ENCODE measurements at places on chromosomes 2 and 18. TPM values are rescaled to one million over a fixed set of nuclear protein-coding genes. Genes with fewer than 3 reads are reported as not detected.

GRCh38 chr2:58571181-58571852 lies 330.2 kb upstream of the FANCL start:
- no peak for DNase-seq
- no peak overlapping the region for H3K4me3 ChIP-seq
- no peak overlapping the region for H3K27ac ChIP-seq
- H3K27me3 ChIP-seq, result no peaks in the 10 kb centered on the region

- peaks cover 4% of the 10 kb centered on the region for H3K4me1 ChIP-seq
- no peaks in the 10 kb centered on the region for H3K36me3 ChIP-seq
- no peaks in the 10 kb centered on the region for H3K27me3 ChIP-seq
- no peak overlapping the region for H3K4me3 ChIP-seq
- no peak for DNase-seq
Measured at GRCh38 chr18:48769006-48769636, 181.6 kb downstream of the SMAD7 start.

DNA sequence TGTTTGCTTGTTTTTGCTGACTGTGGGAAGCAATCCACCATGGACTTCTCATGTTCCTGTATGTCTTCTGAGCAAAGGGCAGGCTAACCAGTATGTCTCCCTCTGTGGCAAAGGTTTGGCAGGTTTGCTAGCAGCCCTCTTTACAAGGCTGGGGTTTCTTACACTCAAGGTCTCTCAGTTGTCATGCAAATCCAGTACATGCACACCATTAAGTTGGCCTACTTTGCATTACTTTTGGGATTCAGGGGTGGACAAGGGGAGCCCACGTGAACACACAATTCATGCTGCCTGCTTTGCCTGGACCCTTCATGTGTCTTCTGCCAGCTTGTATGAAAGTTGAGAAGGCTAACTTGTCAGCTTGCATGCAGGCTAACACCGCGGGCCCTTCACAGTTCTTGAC lies 134.9 kb downstream of the LRRTM4 start:
- no peaks in the 10 kb centered on the region for H3K4me1 ChIP-seq
- H3K27ac ChIP-seq, result no peak overlapping the region
- DNase-seq, result no peak
- H3K4me3 ChIP-seq, result no peak overlapping the region
- H3K27me3 ChIP-seq, result no peaks in the 10 kb centered on the region

- H3K36me3 ChIP-seq, result peaks cover 6% of the 10 kb centered on the region
- no peak for DNase-seq
- no peak overlapping the region for H3K4me3 ChIP-seq
- no peak overlapping the region for H3K27ac ChIP-seq
Measured at GRCh38 chr2:24731040-24731439, 62.2 kb downstream of the PTRHD1 start.

Gene PPP4R1
- 36.6 TPM for total RNA-seq

DNA sequence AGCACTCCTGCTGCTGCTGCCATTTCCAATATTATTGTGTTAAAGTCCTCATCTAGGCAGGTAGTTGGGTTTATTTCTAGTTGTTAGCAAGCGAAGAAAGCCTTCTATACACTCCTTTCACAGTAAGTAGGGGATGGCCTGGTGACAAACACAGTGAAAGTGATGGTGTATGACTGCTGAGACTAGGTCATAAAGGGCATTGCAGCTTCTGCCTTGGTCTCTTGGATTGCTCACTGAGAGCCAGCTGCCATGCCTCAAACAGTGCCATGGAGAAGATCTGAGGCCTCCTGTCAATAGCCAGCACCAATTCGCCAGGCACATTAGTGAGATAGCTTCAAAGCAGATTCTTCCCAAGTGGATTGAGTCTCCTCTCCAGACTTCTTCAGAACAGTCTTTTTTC lies 27.6 kb upstream of the MSTN start:
- no peaks in the 10 kb centered on the region for H3K36me3 ChIP-seq
- DNase-seq, result no peak
- H3K4me1 ChIP-seq, result no peaks in the 10 kb centered on the region
- no peaks in the 10 kb centered on the region for H3K27me3 ChIP-seq
- H3K4me3 ChIP-seq, result no peak overlapping the region
- no peak overlapping the region for H3K27ac ChIP-seq

DNA sequence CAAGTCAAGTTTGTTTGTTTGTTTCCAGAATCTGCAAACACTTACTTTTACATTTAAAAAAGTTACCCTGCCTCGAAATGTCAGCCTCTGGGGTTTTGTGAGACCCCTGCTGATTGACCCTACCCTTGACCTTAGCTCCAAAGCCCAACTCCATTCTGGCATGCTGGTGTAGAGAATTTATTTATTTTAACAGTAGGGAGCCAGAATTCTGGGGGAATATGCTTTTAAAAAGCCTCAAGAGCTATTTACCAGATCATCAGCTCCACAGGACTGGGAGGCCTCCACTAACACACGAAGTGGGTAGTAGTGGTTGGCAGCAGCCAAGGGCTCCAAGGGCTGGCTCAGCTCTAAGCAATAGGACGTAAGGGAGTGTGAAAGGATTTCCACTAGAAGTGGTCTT lies 23.2 kb upstream of the GREB1L start:
- H3K27ac ChIP-seq, result no peak overlapping the region
- no peaks in the 10 kb centered on the region for H3K36me3 ChIP-seq
- no peak for DNase-seq
- H3K27me3 ChIP-seq, result no peaks in the 10 kb centered on the region

Gene HSBP1L1
- 20.6 TPM for total RNA-seq

Gene POTEJ
- not detected for total RNA-seq

Gene PAIP2B
- total RNA-seq, result 8.4 TPM

DNA sequence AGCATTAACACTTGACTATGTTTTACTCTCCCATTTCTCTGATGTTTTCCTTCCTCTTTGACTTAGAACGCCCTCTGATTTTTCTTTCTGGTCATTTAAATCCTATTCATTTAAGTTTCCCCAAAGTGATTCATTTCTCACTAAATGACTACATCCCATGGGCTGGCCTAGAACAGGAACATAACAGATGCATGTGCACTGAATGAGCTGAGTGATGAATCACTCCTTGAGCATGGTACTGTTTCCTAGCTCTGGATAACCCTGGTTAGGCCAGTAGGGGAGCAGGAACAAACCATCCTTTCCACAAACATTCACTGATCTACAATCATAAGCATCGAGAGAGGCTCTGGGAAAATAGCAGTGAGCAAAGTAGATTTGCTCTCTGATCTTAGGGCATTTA lies 221.9 kb upstream of the SETBP1 start:
- no peaks in the 10 kb centered on the region for H3K4me1 ChIP-seq
- H3K27ac ChIP-seq, result no peak overlapping the region
- H3K27me3 ChIP-seq, result no peaks in the 10 kb centered on the region
- no peaks in the 10 kb centered on the region for H3K36me3 ChIP-seq
- DNase-seq, result no peak
- H3K4me3 ChIP-seq, result no peak overlapping the region

Gene SAG
- 0.37 TPM for total RNA-seq

Gene ARHGAP28
- total RNA-seq, result not detected

DNA sequence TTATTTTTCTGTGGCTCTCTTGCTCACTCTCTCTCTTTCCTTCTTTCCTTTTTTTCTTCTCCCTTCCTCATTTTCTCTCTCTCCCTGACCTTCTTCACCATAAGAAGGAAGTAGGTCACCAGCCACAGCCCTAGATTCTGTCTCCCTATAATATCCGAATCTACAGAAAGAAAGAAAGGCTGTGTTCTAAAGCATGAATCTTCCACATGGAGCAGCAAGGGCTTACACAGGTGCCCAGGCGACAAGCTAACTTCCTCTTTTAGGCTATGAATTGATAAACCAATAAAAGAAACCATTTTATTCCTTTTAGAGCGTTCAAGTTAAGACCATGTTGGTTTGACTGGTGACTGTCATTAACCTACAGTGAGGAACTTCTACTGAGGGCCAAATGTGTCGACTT lies 49.3 kb downstream of the CACNB4 start:
- H3K4me1 ChIP-seq, result no peaks in the 10 kb centered on the region
- no peak overlapping the region for H3K27ac ChIP-seq
- peaks cover 7% of the 10 kb centered on the region for H3K27me3 ChIP-seq
- no peak overlapping the region for H3K4me3 ChIP-seq
- H3K36me3 ChIP-seq, result no peaks in the 10 kb centered on the region

DNA sequence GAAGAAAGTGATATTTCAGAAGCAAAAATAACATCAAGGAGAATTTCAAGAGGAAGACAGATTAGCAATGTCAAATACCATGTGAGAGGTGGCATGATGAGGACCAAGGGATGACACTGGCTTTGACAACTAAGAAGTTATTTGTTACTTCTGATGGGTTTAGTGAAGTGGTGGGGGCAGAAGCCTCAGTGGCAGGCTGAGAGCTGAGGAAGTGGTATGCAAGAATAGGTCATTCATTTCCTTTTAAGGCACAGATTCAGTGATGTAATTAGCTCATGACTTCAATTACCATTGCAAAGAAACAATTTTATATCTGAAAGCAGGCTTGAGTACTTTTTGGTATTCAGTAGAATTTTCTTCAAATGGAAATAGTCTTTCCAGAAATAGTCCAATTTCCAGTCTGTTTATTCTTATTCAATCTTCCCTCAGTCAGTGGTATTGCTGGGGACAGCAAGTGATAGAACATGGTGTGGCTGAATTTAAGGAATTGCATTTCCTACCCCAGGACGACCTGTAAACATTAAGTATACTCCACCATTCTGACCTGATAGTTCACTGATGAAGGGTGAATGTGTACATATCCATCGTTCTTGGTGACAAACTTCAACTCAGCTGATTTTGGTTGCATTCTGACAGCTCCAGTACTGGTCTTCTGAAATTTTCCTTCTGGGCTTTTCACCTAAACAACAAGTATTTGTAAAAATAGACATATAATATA lies 28.2 kb downstream of the GEMIN6 start:
- H3K4me1 ChIP-seq, result no peaks in the 10 kb centered on the region
- no peaks in the 10 kb centered on the region for H3K36me3 ChIP-seq
- H3K27ac ChIP-seq, result no peak overlapping the region
- no peaks in the 10 kb centered on the region for H3K27me3 ChIP-seq

Gene DNAJC5G
- not detected for total RNA-seq

- H3K36me3 ChIP-seq, result no peaks in the 10 kb centered on the region
- no peak overlapping the region for H3K4me3 ChIP-seq
- peak overlapping the region; percentile 98 for H3K27ac ChIP-seq
- H3K27me3 ChIP-seq, result no peaks in the 10 kb centered on the region
- H3K4me1 ChIP-seq, result peaks cover 26% of the 10 kb centered on the region
Measured at GRCh38 chr18:35029103-35029502, 12.1 kb upstream of the MAPRE2 start.

GRCh38 chr18:35469725-35470124 lies 28.0 kb downstream of the INO80C start:
- no peak for DNase-seq
- no peaks in the 10 kb centered on the region for H3K4me1 ChIP-seq
- H3K4me3 ChIP-seq, result no peak overlapping the region
- H3K27ac ChIP-seq, result no peak overlapping the region

DNA sequence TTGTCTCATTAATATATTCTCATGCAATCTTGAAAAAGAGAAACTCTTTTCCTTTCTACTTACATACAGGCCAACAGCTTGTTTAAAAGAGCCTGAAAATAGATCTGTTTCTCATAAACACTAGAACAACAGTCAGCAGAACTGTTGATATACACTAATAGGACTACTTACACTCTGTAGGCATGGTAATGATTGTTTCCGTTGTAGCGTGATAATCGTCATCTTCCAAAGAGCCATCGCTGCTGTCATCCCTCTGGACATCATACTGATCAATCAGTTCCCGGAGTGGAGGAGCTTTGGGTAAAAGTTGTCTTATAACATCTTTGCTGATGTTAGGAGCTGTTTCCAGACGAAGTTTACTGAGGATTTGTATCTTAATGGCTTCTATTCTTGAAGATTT lies 476 bp downstream of the MSTN start:
- DNase-seq, result no peak
- H3K36me3 ChIP-seq, result no peaks in the 10 kb centered on the region
- no peak overlapping the region for H3K27ac ChIP-seq
- no peak overlapping the region for H3K4me3 ChIP-seq
- no peaks in the 10 kb centered on the region for H3K4me1 ChIP-seq

Gene NOSTRIN
- total RNA-seq, result not detected

- H3K4me1 ChIP-seq, result no peaks in the 10 kb centered on the region
- no peak overlapping the region for H3K27ac ChIP-seq
- H3K36me3 ChIP-seq, result no peaks in the 10 kb centered on the region
Measured at GRCh38 chr18:45015788-45016128, 335.1 kb downstream of the SETBP1 start.

Gene PARD6G
- total RNA-seq, result 0.96 TPM

GRCh38 chr18:46291149-46291548 lies 187.0 kb downstream of the HAUS1 start:
- DNase-seq, result no peak
- H3K27me3 ChIP-seq, result no peaks in the 10 kb centered on the region
- no peaks in the 10 kb centered on the region for H3K4me1 ChIP-seq
- no peak overlapping the region for H3K4me3 ChIP-seq

- H3K27ac ChIP-seq, result no peak overlapping the region
- H3K36me3 ChIP-seq, result peaks cover 19% of the 10 kb centered on the region
- H3K27me3 ChIP-seq, result no peaks in the 10 kb centered on the region
- no peak for DNase-seq
- no peak overlapping the region for H3K4me3 ChIP-seq
Measured at GRCh38 chr2:134369220-134369902, 115.5 kb downstream of the MGAT5 start.

GRCh38 chr18:50578651-50579050 lies 18.8 kb downstream of the MAPK4 start:
- no peak for DNase-seq
- H3K27me3 ChIP-seq, result no peaks in the 10 kb centered on the region
- H3K4me1 ChIP-seq, result no peaks in the 10 kb centered on the region
- no peaks in the 10 kb centered on the region for H3K36me3 ChIP-seq
- no peak overlapping the region for H3K27ac ChIP-seq
- H3K4me3 ChIP-seq, result no peak overlapping the region

Gene YES1
- 8.2 TPM for total RNA-seq

DNA sequence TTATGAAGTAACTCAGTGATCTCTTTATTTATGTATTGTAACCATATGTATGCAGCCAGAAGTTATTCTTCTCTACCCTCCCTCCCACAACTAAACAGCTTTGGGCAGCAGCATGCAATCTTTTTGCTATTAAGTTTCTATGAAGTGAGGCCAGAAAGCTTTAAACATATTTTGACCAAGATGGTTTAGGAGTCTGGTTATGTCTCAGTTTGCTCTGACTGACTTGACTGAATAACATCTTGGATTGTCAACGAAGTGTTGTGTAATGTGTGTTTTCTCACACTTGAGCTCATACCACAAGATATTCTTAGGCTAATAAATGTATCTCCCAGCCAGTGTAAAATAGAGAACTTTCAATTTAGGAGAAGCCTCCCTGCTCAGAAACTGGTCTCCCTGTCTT lies 104.3 kb downstream of the TTC27 start:
- H3K4me3 ChIP-seq, result no peak overlapping the region
- H3K27ac ChIP-seq, result no peak overlapping the region
- no peaks in the 10 kb centered on the region for H3K36me3 ChIP-seq
- DNase-seq, result no peak
- no peaks in the 10 kb centered on the region for H3K4me1 ChIP-seq

- no peaks in the 10 kb centered on the region for H3K36me3 ChIP-seq
- H3K4me1 ChIP-seq, result no peaks in the 10 kb centered on the region
- H3K27ac ChIP-seq, result no peak overlapping the region
- H3K4me3 ChIP-seq, result no peak overlapping the region
- no peak for DNase-seq
Measured at GRCh38 chr18:60182223-60182622, 190.4 kb downstream of the MC4R start.

Gene TMEM178A
- 0.47 TPM for total RNA-seq

GRCh38 chr2:64542071-64543007 lies 18.2 kb downstream of the AFTPH start:
- H3K27me3 ChIP-seq, result no peaks in the 10 kb centered on the region

GRCh38 chr2:121650315-121650930 lies 1.2 kb upstream of the CLASP1 start:
- peaks cover 20% of the 10 kb centered on the region for H3K4me1 ChIP-seq
- no peak for DNase-seq
- H3K27me3 ChIP-seq, result no peaks in the 10 kb centered on the region
- H3K4me3 ChIP-seq, result peak overlapping the region; percentile 92

Gene POTEC
- not detected for total RNA-seq

Data from T-cell (primary cell).